ENCODE measurements at places on chromosomes 1 and 21.

GRCh38 chr1:53725238-53725689 lies 13.7 kb downstream of the GLIS1 start:
- DNase-seq, result peak; percentile 26

DNA sequence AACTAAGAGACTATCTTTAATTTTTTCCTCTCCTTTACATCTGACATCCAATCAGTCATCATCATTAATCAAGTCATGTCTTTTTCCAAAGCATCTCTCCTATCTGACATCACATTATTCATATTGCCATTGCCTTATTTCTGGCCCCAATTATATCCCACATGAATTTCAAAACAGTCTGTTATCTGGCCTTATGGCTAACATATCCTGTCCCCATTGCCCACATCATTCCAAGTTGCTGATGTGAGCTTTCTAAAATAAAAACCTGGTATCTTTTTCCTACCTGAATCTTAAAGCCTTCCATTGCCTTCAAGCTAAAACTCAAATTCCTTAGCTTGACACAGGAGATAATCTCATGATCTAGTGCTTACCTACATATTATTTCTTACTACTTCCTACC lies 283.9 kb downstream of the LRRC40 start:
- DNase-seq, result no peak

DNA sequence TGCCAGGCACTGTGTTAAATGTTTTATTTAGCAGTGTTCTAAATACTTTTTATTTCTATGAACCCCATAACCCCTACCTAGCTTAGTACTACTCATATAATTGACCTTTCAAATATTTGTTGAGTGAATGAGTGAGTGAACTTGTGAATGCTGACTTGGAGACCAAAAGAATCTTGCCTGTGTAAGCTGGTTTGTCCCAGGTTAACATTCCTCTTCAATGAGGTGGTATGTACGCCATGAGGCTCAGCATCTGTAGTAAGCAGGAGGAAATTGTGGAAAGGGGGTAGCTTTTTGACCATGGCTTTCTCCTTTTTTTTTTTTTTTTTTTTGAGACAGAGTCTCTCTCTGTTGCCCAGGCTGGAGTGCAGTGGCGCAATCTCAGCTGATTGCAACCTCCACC lies 14.6 kb downstream of the MED18 start:
- peak; percentile 21 for DNase-seq

DNA sequence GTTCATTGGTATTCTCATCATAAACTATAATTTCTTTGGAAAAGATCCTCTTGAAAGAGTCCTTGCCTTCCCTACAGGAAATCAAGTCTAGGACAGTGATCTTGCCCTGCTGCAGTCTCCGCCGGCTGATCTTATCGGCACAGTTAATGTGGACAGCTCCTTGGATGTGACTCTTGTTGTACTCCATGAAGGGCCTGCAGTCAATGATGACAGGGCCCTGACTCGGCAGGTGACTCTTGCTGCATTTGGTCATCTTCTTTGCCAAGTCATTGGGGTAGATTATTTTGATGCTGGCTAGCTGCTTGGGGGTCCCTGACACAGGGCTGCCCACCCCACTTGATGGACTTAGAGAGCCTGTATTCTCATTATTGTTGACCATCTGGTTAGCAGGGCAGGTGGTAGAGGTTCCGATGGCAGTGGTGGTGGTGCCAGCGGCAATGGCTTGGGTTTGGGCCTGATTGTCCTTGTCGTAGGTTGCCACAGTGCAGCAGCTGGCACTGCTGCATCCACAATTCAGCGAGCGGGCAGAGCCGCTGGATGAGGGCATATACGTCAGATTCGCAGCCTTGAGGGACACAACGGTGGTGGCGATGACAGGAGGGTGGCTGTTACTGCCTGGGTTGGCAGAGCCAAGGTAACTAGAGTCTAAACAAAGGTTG lies 2.7 kb downstream of the DUSP10 start:
- DNase-seq, result no peak

DNA sequence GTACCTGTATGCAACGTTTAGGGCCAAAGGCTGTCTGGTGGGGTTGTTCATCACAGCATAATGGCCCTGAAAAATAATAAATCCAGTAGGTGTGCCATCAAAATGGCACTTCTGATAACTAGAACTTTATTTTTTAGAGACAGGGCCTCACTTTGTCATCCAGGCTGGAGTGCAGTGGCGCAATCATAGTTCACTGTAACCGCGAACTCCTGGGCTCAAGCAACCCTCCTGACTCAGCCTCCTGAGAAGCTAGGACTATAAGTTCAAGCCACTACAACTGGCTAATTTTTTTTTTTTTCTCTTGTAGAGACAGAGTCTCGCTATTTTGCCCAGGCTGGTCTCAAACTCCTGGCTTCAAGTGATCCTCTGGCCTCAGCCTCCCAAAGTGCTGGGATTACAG lies 4.7 kb downstream of the SNAPIN start:
- DNase-seq, result peak; percentile 56

DNA sequence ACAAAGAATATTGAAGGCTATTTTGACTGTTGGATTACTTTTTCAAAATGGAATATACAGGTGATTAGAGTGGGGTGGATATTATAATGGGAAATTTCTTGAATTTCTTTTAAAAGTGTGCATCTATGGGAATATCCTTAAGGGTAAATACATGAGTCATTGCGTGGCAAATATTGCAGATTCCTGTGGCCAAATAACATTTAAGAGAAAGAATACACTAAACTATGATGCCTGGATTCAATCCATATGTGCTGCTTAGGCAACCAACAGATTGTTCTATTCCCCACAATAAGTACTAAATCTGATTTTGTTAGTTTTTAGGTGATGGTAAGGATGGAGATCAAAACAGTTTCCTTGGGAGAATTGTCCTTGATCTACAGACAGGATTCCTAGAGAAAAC lies 119.5 kb downstream of the HMCN1 start:
- DNase-seq, result peak; percentile 62

DNA sequence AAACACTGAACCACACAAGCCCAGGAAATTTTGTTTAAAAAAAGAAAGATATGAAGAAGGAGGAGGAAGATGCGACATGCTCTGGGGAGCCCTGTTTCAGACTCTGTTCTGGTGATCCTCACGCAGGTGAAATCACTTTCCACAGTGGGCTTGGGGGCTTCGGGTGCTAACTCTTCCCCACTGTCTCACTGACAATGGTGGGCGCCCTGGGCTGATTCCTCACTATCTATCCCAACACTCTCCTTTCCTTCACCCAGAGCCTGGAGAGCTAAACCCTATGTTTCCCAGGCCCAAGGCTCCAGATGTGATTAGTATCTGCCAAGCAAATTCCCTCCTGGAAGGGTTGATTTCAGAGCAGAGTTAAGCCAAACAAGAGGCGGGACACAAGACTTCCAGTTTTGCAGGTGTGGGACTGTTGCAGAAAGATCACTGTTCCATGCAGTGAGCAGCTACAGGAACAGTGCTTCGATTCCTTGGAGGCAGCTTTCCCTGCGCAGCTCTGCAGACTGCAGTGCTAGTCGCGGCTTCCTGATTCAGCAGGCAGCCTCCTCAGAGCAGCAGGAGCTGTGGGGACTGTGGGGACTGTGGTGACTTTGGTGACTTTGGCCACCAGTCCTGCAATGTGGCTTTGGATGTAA lies 168.3 kb downstream of the RHOU start:
- DNase-seq, result peak; percentile 36

GRCh38 chr1:56107275-56107638 lies 472.1 kb downstream of the PLPP3 start:
- no peak for DNase-seq

GRCh38 chr1:147800804-147801203 lies 40.4 kb upstream of the GJA5 start:
- DNase-seq, result no peak

DNA sequence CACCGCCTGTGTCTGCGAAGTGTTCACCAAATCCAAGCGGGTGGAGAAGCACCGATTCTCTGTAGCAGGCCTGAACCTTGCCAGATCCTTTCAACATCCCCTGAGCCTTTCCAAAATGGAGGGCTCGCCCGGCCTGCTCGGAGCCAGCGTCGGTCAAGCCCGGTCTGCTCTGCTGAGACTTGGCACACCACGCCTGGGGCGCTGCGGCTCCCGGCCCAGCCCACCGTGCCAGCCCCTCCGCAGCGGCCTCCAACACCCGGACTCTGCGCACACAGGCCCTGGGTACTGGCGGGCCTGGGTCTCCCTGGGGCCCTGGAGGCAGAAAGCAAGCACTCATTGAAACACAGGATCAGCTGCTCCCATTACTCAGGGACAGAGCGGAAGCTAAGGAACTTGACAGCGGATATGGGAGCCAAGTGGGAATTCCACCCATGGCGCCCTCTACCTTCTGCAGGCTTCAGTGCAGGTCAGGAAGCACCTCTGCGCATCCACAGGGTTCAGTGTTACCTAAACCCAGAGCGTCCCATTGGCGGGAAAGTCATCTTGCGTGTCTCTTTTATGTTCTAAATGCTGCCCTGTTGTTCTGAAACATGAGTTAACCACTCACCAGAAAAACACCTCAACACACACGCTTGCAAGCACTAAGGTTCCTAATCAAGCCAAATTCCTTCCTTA lies 159.9 kb downstream of the ZBTB18 start:
- no peak for DNase-seq

- peak; percentile 70 for DNase-seq
Measured at GRCh38 chr1:32398401-32398800, 4.2 kb upstream of the BSDC1 start.

DNA sequence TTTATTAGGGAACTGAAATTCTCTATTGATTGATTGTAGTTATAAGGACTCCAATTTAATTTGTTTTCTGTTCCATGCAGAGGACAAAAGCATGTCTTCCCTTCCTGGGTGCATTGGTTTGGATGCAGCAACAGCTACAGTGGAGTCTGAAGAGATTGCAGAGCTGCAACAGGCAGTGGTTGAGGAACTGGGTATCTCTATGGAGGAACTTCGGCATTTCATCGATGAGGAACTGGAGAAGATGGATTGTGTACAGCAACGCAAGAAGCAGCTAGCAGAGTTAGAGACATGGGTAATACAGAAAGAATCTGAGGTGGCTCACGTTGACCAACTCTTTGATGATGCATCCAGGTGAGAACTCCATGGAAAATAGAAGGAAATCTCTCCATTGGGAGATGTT lies 1.5 kb downstream of the SETDB1 start:
- DNase-seq, result no peak

DNA sequence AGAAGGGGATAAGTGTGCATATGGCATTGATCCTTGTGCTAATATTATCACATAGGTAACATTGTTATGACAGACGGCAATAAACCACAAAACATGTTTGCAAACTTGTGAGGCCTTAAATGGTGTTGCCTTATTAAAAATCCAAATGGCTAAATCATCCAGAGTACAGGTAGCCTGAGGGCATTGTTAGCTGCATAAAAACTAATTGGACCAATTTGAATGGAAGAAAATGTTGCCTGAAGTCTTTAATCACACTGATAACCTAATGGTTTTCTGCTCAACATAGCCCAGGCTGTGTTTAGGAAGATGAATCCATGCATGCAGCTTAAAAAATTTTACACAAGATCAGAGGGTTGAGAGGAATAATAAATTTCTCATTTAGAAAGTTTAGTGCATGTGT lies 19.4 kb upstream of the LRRC53 start:
- DNase-seq, result no peak

- peak; percentile 83 for DNase-seq
Measured at GRCh38 chr1:180507795-180508724, 5.7 kb upstream of the ACBD6 start.

DNA sequence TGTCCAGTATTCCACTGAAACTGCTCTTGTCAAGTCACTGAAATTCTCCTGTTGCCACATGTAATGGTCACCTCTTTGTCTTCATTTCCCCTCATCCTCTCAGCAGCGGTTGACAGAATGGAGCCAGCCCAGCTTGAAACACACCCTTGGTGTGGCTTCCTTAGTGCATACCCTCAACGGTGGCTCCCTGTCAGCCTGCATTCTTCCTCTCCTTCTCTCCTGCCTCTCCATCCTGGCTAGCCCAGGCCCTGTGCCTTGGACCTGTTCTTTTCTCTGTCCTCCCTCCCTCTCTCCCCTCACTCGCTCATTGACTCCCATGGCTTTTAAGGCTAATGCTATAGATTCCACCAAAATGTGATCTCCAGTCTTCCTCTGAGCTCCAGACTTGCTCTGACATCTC lies 3.7 kb downstream of the FCMR start:
- DNase-seq, result no peak

- peak; percentile 70 for DNase-seq
Measured at GRCh38 chr1:204426035-204426436, 14.4 kb upstream of the PPP1R15B start.

DNA sequence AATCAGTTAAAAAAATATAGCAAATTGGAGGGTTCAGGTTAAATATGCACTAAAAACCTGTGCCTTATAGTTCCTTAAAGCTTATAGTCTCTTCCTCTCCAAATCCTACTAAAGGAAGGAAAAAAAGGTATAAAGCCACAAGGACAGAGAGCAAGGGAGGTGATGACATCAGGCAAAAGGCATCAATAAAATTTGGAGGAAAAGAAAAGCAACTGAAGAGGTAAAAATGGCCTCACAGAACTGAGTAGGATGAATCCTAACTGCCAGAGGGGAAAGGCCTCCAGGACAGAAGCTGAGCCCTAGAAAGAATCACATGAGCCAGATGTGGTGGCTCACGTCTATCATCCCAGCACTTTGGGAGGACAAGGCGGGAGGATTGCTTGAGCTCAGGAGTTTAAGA lies 8.1 kb downstream of the CCSAP start:
- DNase-seq, result no peak

- peak; percentile 82 for DNase-seq
Measured at GRCh38 chr1:112904071-112904830, 51.7 kb downstream of the SLC16A1 start.

DNA sequence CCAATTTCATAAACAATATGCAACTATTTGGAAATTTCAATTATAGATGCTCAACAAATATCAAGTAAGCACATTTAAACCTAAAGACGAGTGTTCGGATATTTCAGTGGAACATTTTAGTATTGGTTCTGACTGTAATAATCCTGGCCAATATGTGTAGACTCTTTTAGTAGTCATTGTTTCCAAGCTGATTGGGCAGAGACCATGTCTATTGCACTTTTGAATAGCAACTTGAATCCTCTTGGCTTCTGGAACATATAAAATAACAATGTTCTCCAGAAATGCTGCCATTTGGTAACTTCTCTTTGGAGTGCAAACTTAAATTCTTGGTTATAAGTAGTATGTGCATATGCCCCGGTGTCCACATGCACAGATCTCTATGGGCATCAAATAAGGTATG lies 205.5 kb upstream of the C1orf105 start:
- no peak for DNase-seq

GRCh38 chr21:20998456-20998789 lies 214 bp downstream of the NCAM2 start:
- DNase-seq, result no peak

DNA sequence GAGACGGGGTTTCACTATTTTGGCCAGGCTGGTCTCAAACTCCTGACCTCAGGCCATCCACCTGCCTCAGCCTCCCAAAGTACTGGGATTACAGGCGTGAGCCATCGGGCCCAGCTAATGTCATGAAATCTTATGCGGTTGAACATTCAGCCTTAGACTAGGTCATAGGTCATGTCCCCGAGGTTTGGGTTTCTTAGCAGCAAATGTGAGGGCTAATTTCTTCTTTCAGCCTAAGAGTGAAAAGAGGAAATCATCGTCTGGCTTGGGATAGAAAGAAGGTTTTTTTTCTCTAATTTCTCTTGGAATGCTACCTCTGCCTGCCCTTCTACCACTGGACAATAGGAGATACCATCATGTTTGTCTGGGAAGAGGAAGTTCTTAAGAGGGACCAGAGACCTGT lies 18.0 kb upstream of the PIK3CD start:
- no peak for DNase-seq

- DNase-seq, result no peak
Measured at GRCh38 chr1:153778051-153778823, 3.0 kb downstream of the SLC27A3 start.

GRCh38 chr1:223140611-223141405 lies 2.2 kb downstream of the TLR5 start:
- peak; percentile 47 for DNase-seq

All from mesenchymal stem cell (in vitro differentiated cells and primary cell).